ENCODE measurements at places on chromosomes 3 and 15. TPM values are rescaled to one million over a fixed set of nuclear protein-coding genes. Genes with fewer than 3 reads are reported as not detected.

DNA sequence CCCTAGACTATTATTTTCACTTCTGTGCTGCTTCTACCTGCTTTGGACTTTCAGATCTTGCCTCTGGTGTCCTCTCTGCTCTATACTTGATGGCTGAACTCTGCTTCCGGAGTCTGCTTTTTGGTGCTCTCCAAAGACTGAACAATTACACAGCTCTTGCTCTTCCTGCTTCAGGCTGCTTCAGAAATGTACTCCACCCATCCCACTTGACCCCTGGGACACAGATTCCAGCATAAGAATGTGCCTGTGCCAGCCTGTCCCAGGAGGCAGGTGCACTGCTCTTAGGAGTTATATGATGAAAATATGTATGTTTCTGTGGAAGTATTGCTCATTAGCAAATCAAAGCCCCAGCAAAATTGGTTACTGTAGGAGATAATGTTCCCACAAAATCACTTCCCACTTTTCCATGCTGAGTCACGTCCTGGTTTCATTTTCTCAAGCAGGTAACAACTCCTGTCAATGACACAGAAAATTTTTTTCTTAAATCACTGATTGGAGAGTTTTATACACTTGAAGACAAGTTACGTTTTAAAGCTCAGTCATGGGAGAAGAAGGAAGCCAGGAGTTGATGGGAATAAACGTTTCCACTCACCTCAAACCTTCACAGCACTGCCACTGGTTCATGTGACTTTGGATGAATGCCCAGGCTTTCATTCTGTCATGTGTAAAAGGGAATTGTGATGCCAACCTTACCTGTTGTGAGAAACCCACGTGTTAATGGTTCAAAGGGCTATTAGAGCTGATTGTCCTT, 239.4 kb upstream of the ZPLD1 start:
- H3K36me3 ChIP-seq: no peaks in the 10 kb centered on the region
- H3K4me3 ChIP-seq: no peak overlapping the region
- H3K4me1 ChIP-seq: no peaks in the 10 kb centered on the region
- H3K27me3 ChIP-seq: no peaks in the 10 kb centered on the region
- H3K27ac ChIP-seq: no peak overlapping the region
- peak; percentile 20 for DNase-seq

DNA sequence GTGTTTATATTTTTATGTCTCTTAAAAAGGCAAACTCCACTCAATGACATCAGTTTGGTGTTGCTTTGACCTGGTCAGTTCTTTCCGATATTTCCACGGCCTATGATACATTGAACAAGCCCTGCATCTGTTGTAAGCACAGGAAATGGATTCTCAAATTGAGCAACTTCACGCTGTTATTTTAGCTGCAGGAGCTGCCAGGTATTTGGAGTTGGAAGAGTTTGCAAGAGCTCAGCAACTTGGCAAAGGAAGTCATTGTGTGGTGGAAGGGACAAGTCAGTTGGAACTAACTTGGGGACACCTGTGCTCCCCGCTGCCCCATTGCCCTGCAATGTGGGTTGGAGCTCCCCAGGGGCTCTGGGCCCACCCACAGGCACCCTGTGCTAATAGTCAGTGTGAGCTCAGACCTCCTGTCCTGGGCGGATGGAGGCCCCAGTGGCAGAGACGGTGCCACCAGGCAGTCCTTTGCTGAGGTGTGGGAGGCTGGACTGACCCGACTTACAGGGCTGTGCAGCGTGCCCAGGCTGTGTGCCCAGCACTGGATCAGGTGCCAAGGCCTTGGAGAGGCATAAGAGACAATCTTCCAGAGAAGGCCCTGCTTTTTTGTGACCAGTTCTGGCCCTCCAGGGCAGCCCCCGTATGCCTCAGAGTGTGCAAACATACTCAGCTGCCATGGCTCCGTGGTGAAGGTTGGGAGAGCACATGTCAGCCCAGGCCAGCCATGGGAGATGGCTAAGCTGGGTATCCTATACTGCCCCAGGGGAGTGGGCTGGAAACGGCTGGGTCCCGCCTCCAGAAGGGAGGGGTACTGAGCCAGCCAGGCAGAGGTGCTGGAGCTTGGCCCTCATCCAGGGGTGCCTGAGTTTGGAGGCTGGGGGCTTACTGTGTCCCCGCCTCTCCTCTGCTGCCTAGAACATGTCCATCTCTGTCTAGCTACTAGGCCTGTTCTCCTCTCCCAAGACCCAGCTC, 43.5 kb downstream of the KY start:
- DNase-seq: no peak
- no peaks in the 10 kb centered on the region for H3K4me1 ChIP-seq
- no peaks in the 10 kb centered on the region for H3K36me3 ChIP-seq
- H3K4me3 ChIP-seq: no peak overlapping the region
- H3K27ac ChIP-seq: no peak overlapping the region

DNA sequence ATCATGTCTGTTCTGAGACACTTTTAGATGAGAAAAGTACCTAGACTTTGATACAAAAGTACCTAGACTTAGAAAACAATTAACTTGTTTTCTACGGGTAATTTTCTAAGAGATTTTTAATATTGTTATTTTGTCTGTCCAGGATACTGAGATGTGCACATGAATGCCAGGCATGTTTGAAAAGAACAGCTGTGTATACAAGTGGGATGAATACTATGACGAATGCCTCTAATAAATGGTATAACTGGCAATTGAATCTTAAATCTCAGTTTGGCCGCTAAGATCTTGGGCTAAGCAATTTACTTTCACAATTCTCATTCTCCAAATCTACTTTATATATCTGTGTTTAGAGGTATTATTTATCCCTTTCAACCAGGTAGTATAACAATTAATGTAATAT, 207.4 kb downstream of the CBLB start:
- no peak for DNase-seq
- no peak overlapping the region for H3K27ac ChIP-seq
- H3K36me3 ChIP-seq: peaks cover 6% of the 10 kb centered on the region
- no peaks in the 10 kb centered on the region for H3K27me3 ChIP-seq

The PPARG gene
- 21.0 TPM for total RNA-seq

The IL17RD gene
- total RNA-seq: 4.3 TPM
